ENCODE measurements at places on chromosomes 12 and 14.

GRCh38 chr12:100801320-100801719, 6.7 kb downstream of the ANO4 start:
- H3K36me3 ChIP-seq: no peaks in the 10 kb centered on the region
- no peak overlapping the region for H3K27ac ChIP-seq
- peaks cover 4% of the 10 kb centered on the region for H3K27me3 ChIP-seq
- DNase-seq: peak; percentile 81

DNA sequence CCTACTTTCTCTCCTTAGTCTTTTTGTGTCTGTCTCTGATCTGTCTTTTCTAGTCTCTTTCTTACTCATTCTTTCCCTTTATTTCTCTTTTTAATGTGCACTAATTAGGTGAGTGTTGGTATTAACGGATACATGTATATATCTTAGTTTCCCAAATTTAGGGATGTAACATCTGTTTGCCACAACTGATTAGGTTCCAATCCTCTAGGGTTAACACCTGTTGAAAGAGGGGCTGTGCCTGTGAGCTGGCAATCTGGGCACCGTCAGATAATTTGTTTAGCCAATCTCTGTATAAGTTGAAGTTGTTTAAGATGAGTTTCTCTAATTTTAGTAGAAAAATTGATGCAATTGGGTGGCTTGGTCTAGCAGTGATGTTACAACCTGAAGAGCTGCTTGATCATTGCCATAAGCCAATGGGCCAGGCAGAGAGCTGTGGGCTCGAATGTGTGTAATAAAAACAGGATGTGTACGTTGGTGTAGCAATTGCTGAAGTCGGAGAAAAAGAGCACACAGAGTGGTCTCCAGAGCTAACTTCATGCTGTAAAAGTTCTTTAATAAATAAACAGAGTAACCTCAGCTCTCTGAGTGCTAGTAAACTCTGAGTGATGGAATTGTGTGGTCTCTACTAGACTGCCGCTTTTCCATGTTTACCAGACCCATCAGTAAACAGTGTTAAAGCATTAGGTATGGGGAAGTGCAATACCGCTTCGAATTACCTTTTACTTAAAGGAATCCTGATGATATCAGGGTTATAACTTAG, 18.3 kb upstream of the LYZ start:
- no peak overlapping the region for H3K27ac ChIP-seq
- H3K36me3 ChIP-seq: no peaks in the 10 kb centered on the region
- H3K4me1 ChIP-seq: no peaks in the 10 kb centered on the region
- H3K27me3 ChIP-seq: peaks cover 54% of the 10 kb centered on the region
- DNase-seq: peak; percentile 41

- H3K4me1 ChIP-seq: peaks cover 1% of the 10 kb centered on the region
- H3K27ac ChIP-seq: no peak overlapping the region
- H3K4me3 ChIP-seq: no peak overlapping the region
- no peak for DNase-seq
- no peaks in the 10 kb centered on the region for H3K36me3 ChIP-seq
Observed at GRCh38 chr14:100037353-100037752, 27.9 kb upstream of the EVL start.

DNA sequence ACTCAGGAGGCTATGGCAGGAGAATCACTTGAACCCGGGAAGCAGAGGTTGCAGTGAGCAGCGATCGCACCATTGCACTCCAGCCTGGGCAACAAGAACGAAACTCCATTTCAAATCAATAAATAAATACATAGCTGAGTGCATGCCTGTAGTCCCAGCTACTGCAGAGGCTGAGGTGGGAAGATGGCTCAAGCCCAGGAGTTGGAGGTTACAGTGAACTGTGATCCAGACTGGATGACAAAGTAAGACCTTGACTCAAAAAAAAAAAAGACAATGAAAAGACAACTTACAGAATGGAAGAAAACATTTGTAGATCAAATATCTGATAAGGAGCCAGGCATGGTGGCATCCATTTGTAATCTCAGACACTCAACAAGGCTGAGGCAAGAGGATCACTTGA, 27.6 kb downstream of the ZFYVE1 start:
- no peak overlapping the region for H3K4me3 ChIP-seq
- H3K27ac ChIP-seq: no peak overlapping the region

- no peak for DNase-seq
- H3K27ac ChIP-seq: no peak overlapping the region
- H3K4me1 ChIP-seq: peaks cover 4% of the 10 kb centered on the region
- H3K36me3 ChIP-seq: no peaks in the 10 kb centered on the region
Observed at GRCh38 chr12:94597268-94597667, 53.1 kb downstream of the TMCC3 start.

- H3K4me1 ChIP-seq: peaks cover 5% of the 10 kb centered on the region
- peak overlapping the region; percentile 70 for H3K27ac ChIP-seq
- H3K4me3 ChIP-seq: peak overlapping the region; percentile 93
- DNase-seq: peak; percentile 33
Observed at GRCh38 chr12:89525305-89525823, 483 bp downstream of the POC1B start.

DNA sequence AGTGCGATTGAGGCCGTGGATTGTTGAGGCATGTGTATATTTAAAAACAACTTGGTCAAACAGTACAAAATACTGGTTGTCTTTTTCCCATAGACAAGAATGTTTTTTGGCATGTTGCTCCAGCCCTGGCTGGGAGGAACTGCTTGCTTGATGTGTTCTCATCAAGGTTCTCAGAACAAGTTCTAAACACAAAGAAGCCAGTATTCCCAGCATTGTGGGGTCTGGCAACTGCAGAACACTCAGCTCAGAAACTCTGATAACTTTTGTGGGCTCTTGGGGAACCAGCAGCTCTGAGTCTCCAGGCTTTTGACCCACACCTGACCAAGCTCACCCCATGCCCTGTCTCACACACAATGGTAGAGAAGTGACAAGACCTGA, 27.1 kb upstream of the DICER1 start:
- peaks cover 26% of the 10 kb centered on the region for H3K36me3 ChIP-seq
- H3K27ac ChIP-seq: no peak overlapping the region
- H3K4me1 ChIP-seq: peaks cover 6% of the 10 kb centered on the region
- no peak overlapping the region for H3K4me3 ChIP-seq
- DNase-seq: peak; percentile 13
- no peaks in the 10 kb centered on the region for H3K27me3 ChIP-seq

DNA sequence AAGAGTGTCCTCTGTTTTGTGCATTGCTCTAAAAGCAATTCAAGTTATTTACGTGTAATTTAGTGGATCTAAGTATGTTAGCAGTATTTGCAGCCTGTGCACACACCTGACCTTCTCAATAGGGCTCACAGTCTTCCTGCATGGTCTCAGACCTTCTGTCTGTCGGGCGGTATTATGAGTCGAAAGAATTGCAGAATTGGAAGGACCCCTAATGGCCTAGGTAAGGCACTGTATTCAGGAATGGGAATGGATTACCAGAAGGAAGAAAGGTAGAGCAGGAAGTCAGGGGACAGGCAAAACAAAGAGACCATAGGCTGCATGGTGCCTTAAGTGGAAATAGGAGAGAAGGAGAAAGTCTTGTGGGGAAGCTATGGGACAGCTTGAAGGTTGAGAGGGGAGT, 341.6 kb downstream of the VRK1 start:
- no peaks in the 10 kb centered on the region for H3K4me1 ChIP-seq
- H3K27ac ChIP-seq: no peak overlapping the region
- H3K4me3 ChIP-seq: no peak overlapping the region
- DNase-seq: no peak

GRCh38 chr14:106528717-106529116, 1002.3 kb downstream of the TMEM121 start:
- no peaks in the 10 kb centered on the region for H3K27me3 ChIP-seq
- H3K27ac ChIP-seq: no peak overlapping the region
- H3K4me1 ChIP-seq: no peaks in the 10 kb centered on the region
- no peak for DNase-seq
- H3K4me3 ChIP-seq: no peak overlapping the region

DNA sequence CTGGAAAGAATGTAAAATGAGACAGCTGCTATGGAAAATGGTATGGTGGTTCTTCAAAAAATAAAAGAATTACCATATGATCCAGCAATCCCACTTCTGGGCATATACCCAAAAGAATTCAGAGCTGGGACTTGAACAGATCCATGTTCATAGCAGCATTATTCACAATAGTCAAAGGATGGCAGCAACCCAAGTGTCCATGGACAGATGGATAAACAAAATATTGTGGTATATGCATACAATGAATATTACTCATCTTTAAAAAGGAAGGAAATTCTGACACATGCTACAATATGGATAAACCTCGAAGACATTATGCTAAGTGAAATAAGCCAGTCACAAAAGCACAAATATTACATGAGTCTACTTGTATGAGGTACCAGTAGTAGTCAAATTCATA, 9.1 kb downstream of the RAB2B start:
- no peak overlapping the region for H3K27ac ChIP-seq
- H3K27me3 ChIP-seq: no peaks in the 10 kb centered on the region

DNA sequence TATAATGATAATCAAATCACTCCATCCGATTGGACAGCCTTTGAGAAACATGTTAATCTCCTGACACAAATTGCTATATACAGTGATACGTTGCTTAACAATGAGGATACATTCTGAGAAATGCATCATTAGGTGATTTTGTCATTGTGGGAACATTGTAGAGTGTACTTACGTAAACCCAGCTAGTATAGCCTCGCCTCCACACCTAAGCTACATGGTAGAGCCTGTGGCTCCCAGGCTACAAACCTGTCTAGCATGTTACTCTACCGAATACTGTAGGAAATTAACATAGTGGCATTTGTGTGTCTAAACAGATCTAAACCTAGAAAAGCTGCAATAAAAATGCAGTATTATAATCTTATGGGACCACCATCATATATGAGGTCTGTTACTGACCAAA, 128.6 kb upstream of the PWP1 start:
- no peak overlapping the region for H3K4me3 ChIP-seq
- no peak overlapping the region for H3K27ac ChIP-seq
- no peaks in the 10 kb centered on the region for H3K4me1 ChIP-seq
- no peaks in the 10 kb centered on the region for H3K27me3 ChIP-seq
- H3K36me3 ChIP-seq: no peaks in the 10 kb centered on the region
- no peak for DNase-seq

- H3K27me3 ChIP-seq: no peaks in the 10 kb centered on the region
- peak overlapping the region; percentile 91 for H3K4me3 ChIP-seq
- H3K27ac ChIP-seq: peak overlapping the region; percentile 96
- DNase-seq: peak; percentile 50
Observed at GRCh38 chr14:55052269-55052930, 953 bp downstream of the MAPK1IP1L start.

DNA sequence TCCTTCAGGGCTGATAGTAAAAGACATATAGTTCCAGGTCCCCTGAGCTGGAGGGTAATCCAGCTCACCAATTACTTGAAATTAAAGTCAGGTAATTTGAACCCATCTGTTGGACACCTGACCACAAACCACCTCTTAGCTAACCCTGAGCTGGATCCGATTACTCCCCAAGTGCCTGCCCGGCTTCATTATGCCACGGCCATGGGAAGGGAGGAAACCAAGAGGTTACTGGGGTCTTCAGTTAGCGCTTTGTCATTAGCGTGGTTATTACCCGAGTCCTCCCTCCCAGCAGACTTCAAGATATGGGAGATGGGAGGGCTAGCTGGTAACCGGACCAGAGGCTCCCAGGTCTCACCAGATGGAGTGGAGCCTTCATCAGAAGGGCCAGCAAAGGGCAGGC, 1071.4 kb downstream of the BCL11B start:
- H3K4me1 ChIP-seq: no peaks in the 10 kb centered on the region
- no peaks in the 10 kb centered on the region for H3K36me3 ChIP-seq
- H3K27ac ChIP-seq: no peak overlapping the region
- no peaks in the 10 kb centered on the region for H3K27me3 ChIP-seq

- no peak overlapping the region for H3K27ac ChIP-seq
- no peaks in the 10 kb centered on the region for H3K4me1 ChIP-seq
- H3K4me3 ChIP-seq: no peak overlapping the region
- no peak for DNase-seq
- H3K27me3 ChIP-seq: no peaks in the 10 kb centered on the region
Observed at GRCh38 chr12:127297327-127297726, 969.6 kb upstream of the TMEM132C start.

DNA sequence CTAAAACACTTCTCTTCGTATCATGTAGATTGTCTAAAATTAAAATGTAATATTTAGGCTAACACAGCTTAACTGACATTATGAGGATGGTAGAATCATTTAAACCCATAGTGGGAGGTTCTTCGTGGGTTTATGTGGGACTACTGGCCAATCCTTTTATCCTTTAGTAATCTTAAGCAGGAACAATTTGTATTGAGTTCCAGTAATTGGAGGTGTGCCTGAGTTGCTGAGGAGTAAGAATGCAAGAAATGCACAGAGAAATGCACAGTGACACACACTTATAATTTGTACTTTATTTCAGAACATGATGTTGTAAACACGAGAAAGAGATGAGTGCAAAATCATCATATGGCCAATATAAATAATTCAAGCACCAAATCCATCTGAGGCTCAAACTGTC, 22.3 kb downstream of the OTOGL start:
- no peak overlapping the region for H3K27ac ChIP-seq
- no peaks in the 10 kb centered on the region for H3K36me3 ChIP-seq
- no peaks in the 10 kb centered on the region for H3K27me3 ChIP-seq
- H3K4me1 ChIP-seq: no peaks in the 10 kb centered on the region
- no peak overlapping the region for H3K4me3 ChIP-seq

DNA sequence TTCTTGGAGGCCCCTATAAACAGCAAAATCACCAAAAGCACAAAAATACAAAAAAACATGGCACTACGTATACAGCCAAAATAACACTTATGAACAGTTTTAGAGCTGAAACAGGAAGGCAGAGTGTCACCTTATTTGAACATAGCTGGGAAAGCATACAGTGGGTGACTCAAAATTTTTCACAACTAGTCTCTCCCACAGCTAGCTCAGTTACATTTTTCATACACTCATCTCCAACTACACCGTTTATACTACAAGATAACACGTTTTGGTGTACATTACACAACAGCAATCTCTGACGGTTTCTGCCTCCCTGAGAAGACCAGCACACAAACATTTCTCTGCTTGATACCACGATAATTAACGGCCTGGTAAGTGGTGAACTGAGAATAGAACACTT, 2.9 kb downstream of the RAD52 start:
- peaks cover 11% of the 10 kb centered on the region for H3K36me3 ChIP-seq
- peaks cover 6% of the 10 kb centered on the region for H3K4me1 ChIP-seq
- H3K4me3 ChIP-seq: no peak overlapping the region

DNA sequence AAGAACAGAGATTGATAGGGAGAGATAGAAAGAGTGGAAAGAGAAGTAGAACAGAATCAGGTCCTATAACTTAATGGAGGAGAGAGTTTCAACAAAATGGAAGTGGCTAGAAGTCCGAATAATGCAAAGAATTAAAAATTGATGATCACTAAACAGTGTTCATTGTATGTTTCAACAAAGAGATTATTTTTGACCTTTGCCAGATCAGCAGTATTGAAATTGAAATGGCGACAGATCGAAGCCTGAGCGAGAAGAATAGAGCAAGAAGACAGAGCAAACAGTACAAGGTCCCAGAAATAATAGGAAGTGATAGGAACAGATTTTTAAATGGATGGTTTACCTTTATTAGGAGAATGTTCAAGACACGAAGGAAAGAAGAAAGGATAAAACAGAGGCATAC, 1012.8 kb upstream of the FBXO33 start:
- no peaks in the 10 kb centered on the region for H3K27me3 ChIP-seq
- no peaks in the 10 kb centered on the region for H3K4me1 ChIP-seq
- H3K27ac ChIP-seq: no peak overlapping the region
- H3K4me3 ChIP-seq: no peak overlapping the region
